ENCODE measurements at places on chromosomes 6 and 20.

GRCh38 chr6:77686931-77687330 is 34.1 kb downstream of the MEI4 start:
- no peak for DNase-seq

DNA sequence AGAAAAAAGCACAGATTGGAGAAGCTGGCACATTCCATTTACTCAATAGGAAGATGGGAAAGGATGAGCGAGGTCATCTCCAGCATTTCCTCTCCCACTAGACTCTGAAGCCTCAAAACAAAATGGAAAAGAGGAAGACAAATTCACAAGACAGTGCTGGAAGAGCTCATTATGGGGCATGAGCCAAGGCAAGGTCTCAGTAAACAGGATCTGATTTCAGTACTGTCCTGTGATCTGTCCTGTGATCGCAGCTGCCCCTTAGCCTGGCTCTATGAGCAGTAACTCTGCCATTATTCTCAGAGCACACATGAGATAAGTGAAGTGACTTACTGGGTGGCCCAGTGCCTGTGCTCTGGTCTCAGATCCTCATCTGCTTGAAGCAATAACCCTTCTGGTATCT is 68.1 kb upstream of the SLC4A11 start:
- DNase-seq: no peak

DNA sequence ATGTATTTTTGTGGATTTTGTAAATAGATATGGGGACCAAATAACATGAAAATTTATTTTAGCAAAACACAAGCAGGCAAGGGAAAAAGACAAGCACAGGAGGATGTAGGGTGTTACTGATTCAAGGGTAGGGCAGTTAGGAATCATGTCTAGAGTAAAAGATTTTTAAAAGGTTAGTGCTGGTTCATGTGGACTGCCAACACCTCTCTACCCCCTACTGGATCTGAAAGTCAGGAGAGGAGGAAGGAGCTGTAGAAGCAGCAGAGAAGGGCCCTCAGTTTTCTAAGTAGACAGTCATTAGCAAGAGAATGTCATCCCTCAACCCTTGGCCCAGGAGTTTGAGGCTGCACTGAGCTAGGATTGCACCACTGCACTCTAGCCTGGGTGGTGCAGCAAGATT is 95.2 kb downstream of the RREB1 start:
- DNase-seq: no peak

DNA sequence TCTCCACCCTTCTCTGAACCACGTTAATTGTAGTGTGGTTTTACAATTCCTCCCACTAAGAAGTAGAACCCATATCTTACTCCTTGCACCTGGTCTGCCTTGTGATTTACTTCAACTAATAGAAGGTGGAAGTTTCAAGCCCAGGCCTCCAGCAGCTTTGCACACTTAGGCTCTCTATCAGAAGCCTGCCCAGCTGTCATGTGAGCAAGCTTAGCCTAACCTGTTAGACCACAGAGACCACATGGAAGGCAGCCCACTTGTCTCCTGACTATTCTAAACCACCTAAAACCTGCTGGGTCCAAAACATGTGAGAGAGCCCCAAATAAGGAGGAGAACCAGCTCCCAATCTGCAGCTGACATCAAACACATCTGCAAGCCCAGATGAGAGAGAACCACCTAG is 127.6 kb upstream of the BTBD3 start:
- peak; percentile 47 for DNase-seq

- no peak for DNase-seq
Measured at GRCh38 chr6:167266830-167267555, 24.1 kb upstream of the UNC93A start.

DNA sequence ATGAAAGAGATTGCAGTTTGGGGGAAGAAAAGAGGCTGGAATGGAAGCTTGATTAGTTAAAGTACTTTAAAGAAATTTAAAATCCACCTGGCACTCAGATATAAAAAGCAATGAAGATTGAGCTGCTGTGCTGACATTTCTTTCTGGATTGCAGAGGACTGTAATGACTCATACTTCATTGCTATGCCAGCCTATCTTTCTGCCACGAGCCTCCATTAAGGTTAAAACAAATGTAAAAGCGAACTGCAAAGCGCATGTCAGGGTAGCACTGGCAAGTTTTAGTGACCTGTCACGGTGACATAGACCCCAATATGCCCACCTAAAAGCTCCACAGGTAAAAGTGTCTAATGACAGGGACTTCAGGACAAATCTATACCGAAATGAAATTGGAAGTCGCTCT is 449.6 kb downstream of the C6orf118 start:
- peak; percentile 3 for DNase-seq
